ENCODE measurements at places on chromosomes 12 and 14.

DNA sequence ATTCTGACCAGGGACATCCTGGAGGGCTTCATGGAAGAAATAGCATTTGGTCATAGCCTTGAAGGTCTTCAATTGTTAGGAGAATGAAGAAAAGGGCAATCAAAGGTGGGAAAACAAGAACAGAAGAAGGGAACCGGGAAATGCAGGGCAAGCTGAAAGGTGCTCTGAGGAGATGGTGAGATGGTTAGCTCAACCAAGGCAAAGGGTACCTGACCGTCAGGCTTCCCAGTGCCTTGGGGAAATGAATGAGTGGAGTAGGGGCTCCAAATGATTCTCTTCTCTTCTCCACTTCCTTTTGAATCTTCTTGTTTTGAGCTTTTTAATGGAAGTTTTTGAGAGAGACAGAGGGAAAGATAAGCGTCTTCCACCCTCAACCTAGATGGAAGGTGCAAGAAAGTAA lies 155.6 kb upstream of the PWP1 start:
- no peak for DNase-seq

- no peak for DNase-seq
These were observed 48.0 kb downstream of the PTHLH start for GRCh38 chr12:27924350-27925135.

DNA sequence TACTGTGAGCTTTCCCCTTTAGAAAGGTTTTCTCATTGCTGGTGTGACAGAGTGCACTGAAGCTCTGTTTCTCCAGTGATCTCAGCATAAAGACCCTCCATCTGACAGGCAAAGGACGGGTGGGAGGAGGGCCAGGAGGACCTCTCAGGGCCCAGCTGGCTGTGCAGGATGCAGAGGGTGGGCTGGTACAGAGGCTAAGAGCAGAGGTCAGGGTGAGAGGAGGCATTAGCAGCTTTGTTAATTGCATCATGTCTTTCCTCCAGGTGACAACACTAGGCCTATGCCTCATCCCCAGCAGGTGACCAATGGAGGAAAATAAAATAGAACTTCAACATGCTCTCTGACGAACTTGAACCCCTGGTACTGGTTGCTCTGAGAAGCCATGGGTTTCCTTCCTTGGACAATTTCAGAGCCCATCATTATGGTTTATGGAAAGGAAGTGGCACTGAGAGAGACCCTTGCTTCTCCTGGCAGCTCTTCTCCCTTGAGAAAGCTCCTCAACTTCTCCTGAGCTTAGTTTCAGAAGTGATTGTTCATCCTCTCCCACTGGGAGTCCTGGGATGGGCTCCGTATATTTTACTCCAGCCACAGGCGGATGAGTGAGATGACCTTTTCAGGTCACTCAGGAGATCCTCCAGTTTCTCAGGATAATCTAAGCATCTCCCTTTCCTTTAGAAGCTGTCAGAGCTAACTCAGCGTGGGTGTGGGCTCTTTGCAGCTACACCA lies 45.8 kb upstream of the ATP23 start:
- DNase-seq = no peak

GRCh38 chr12:66984962-66985361 lies 284.2 kb upstream of the CAND1 start:
- DNase-seq = no peak

- no peak for DNase-seq
These were observed 190.6 kb downstream of the TTC8 start for GRCh38 chr14:89015016-89015415.

DNA sequence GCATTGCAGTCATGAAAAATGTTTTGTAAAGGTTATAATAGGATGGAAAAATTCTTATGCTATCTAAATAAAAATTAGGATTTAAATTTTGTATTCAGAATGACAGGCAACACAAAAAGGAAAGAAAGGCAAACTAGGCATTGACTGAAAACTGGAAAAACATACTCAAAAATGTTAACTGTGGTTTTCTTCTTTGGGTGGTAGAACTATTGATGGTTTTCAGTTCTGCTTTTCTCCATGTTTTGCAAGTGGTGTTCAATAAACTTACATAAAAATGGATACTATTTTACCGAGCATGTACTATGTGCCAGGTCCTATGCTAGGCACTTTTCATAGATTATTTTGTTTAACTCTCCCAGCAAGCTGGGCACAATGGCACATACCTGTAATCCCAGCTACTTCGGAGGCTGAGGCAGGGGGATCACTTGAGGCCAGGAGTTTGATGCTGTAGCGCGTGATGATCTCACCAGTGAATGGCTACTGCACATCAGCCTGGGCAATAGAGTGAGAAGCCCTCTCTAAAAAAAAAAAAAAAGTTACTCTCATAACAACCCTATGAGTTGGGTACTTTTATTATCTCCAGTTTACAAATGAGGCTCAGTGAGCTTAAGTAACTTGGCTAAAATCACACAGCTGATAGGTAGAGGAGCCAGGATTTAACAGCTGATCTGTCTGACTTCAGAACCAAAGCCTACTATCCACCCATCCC lies 26.3 kb upstream of the TCP11L2 start:
- DNase-seq = no peak

DNA sequence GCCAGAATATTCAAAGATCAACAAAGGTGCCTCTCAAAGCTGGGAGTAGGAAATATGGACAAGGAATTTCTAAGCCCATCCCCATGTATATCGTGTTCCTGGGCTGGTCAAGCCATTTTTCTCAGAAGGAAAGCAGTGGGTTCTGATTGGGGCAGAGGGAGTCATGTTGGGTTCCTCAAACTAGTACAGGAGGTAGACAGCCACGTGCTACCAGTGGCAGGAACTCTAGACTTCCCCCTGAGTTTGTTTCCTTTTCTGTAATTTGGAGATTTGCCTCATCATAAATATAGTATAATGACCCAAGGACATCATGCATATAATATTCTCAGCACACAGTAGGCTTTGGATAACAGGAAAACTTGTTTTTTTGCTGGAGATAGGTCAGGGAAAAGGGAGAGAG lies 16.4 kb upstream of the PLEKHH1 start:
- no peak for DNase-seq

DNA sequence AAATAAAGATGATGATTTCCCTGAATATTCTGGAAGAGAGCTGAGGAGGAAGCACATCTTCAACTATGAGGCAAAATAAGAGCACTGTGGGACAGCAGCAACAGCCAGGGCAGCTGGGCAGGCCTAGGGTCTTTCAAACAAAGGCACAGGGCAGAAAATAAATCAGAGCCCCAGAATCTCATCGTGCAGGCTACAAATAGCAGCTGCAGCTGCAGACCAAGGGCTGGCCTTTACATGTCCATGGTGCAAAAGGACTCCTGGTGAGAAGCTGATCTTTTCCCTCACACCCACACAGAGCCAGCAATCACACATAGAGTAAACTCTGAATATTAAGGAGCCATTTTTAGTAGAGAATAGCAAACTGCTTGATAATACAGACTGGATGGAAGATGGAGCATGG lies 13.6 kb upstream of the MYBPC1 start:
- DNase-seq = no peak

GRCh38 chr12:98344046-98344930 lies 171.1 kb upstream of the TMPO start:
- DNase-seq = no peak

- no peak for DNase-seq
These were observed 827 bp upstream of the TEDC1 start for GRCh38 chr14:105490267-105490571.

DNA sequence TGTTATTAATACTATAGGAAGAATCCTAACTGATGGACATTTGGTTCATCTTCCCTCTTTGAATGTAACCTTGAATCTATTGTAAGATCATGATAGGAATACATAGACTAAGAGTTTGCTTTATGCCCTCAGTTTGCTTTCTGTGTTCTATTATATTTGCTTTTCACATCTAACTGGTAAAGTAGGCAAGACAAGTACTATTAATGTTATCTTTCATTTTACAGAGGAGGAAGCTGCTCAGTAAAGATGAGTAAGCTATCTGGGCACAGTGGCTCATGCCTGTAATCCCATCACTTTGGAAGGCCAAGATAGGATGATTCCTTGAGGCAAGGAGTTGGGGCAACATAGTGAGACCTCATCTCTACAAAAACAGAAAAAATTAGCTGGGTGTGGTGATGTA lies 103.0 kb downstream of the TMTC2 start:
- no peak for DNase-seq

DNA sequence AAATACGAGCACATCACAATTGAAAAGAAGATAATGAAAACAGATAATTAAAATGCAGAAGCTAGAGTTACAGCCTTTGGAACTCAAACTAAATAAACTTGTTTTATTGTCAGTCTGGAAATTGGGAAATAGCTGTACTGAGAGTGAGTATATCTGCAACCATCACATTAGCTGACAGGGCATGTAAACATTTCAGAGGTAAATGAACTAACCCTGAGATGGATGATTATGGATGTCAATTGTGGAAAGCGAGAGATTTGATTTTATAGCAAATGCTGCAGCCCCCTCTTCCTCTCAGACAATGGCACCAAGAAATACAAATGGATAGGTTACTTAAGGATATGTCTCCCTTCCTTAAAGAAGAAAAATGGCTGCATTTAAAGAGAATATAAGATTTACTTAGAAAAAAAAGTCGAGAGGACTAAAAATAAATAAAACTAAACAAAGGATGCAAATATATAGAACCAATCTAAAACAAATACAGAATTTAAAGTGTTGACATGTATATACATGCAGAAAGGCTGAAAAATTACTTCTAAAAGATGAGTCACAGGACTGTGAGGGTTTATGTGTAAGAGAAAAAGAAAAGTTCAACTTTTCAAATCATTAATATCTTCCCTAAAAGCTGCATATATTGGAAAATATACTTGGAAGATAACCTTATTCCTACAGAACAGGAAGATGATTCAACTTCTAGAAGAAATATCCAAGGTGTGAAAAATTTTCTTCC lies 120.3 kb upstream of the FLRT2 start:
- DNase-seq = no peak

GRCh38 chr12:110248096-110248447 lies 33.0 kb upstream of the ATP2A2 start:
- DNase-seq = no peak

DNA sequence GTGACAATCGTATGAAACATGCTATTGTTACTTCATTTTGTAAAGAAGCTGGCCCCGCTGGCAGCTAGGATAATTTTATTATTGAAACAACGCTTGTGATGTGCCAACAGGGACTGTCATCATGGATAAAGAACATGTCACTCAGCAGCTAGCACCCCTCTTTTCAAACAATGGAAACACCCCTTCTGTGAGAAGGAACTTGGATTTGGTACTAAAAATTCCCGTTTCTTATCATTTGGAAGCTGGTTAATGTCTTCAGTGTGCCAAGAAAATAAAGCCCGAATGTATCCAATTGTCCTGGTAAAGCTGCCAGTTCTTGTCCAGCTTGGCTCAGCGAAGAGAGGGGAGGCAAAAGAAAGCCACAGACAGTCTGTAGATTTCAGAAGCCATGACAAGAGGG lies 186.6 kb downstream of the PHLDA1 start:
- DNase-seq = no peak

DNA sequence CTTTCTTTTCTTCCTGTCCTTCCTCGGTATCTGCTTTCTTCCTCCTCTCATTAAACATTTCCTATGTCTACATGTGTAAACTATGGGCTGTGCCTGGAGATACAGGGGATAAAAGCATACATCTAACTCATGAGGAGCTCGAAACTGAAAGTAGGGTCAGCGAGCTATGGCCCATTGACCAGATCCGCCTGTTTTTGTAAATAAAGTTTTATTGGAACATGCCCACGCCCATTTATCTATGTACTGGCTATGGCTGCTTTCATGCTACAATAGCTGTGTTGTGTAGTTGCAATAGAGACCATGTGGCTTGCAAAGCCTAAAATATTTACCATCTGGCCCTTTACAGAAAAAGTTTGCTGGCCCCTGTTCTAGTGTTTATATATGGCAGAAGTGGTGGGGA lies 500.8 kb upstream of the GARIN6 start:
- no peak for DNase-seq

DNA sequence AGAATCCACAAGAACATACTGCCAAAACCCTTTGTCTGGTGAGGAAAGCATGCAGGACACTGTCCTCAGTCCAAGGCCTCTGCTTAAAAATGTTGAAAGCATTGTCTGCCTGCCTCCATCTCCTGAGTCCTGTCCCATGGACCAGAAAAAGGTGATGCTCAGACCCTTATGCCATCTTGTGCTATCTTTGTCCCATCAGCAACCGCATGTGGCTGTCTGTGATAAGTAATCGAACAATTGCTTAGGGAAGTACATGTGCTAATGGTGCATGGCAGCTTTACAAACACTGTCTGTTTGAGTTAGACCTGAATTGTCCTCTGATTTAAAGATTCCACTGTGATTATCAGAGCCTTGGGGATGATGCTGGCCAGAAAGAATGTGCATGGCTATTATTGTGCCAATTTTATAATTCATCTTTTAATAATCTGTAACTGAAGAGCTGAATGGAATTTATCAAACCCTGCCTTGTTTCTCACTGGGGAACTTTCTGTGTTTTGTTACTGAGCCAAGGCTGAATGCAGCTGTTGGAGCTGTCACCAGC lies 177.5 kb downstream of the DACT1 start:
- DNase-seq = no peak

- no peak for DNase-seq
These were observed 53.2 kb upstream of the HIF1A start for GRCh38 chr14:61641914-61642613.

GRCh38 chr12:111803038-111803626 lies 36.4 kb downstream of the ALDH2 start:
- DNase-seq = no peak

DNA sequence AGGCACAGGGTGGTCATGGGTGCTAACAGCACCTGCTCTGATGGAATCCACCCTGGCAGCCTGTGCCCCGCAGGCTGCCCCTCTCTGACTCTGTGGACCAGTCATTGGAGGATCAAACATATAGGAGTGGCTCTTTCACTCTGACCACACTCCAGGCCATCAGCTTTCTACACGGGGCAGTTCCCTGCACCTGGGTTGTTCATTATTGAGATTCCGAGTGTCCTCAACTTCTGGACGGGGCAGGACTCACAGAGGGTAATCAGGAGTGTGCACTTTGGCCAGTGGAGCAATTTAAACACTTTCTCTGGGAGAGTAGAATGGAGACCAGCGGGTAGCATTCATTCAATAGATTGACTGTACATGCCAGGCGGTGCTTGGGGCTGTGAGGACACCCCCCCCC lies 94.8 kb downstream of the NINJ2 start:
- DNase-seq = no peak

DNA sequence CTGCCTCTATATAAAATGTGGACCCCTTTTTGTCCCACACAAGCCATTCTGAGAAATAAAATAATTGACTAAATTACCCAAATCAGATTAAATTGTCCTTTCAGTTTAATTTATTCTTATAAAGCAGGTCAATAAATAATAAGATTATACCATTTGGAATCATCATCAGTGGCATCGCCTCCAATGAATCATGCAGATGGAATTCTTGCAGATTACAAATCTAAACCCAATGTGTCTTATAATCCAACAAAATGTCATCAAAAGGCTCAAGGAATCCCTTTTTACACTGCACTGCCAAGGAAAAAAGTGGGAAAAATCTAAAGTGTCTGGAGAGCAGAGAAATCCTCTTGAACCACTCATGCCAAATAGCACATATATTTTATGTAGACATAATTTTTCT lies 138.2 kb upstream of the TSPAN8 start:
- DNase-seq = no peak

GRCh38 chr14:53529519-53529918 lies 376.4 kb upstream of the DDHD1 start:
- DNase-seq = no peak

All from CD8-positive, alpha-beta T cell (primary cell).